Cardiac septum (tissue), 1 donor: ENCODE measurements at places on chromosomes 11 and 22. TPM values are rescaled to one million over a fixed set of nuclear protein-coding genes. Genes with fewer than 3 reads are reported as not detected.

GRCh38 chr11:116172156-116172555 is 600.6 kb downstream of the BUD13 start:
- peak; percentile 46 for DNase-seq

DNA sequence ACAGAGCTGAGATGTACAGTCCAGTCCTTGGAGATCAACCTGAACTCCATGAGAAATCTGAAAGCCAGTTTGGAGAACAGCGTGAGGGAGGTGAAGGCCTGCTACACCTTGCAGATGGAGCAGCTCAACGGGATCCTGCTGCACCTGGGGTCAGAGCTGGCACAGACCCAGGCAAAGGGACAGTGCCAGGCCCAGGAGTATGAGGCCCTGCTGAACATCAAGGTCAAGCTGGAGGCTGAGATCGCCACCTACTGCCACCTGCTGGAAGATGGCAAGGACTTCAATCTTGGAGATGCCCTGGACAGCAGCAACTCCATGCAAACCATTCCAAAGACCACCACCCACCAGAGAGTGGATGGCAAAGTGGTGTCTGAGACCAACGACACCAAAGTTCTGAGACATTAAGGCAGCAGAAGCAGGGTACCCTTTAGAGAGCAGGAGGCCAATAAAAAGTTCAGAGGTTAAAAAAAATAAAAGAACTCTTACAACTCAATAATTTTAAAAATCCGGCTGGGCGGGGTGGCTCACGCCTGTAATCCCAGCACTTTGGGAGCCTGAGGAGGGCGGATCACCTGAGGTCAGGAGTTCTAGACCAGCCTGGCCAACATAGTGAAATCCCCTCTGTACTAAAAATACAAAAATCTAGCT is 69.9 kb upstream of the RTL6 start:
- DNase-seq = peak; percentile 68

GRCh38 chr11:111414267-111414931 is 35.3 kb upstream of the POU2AF1 start:
- DNase-seq = no peak

DNA sequence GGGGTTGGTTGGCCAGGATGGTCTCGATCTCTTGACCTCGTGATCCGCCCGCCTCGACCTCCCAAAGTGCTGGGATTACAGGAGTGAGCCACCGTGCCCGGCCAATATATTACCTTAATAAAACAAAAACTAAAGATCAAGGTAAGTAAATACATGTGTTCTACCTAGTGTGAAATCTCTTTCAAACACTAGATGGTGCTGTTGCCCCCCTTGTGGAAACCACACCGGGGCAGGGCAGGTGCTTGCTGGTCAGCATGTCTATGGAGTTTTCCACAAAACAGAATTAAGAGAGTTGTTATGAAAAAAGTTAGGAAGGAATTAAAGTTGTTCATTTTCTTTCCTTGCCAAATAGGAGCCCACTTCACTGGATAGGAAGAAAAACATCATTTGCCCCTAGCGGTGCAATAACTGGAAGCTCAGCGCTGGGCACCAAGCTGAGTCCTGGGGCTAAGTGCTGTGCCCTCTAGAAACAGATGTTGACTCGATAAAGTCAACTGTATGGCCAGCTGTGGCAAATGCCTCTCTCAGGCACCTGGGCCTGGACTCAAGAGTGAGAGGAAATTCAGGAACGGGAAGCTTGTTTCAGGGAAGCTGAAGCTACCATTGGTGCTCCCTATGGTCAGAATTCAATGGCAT is 6.3 kb upstream of the KCNJ5 start:
- peak; percentile 76 for DNase-seq

- DNase-seq = no peak
These were observed 137.2 kb downstream of the BRD1 start for GRCh38 chr22:49690454-49690853.

OR5P2 gene
- total RNA-seq = not detected

HEPACAM gene
- 0.11 TPM for total RNA-seq

DNA sequence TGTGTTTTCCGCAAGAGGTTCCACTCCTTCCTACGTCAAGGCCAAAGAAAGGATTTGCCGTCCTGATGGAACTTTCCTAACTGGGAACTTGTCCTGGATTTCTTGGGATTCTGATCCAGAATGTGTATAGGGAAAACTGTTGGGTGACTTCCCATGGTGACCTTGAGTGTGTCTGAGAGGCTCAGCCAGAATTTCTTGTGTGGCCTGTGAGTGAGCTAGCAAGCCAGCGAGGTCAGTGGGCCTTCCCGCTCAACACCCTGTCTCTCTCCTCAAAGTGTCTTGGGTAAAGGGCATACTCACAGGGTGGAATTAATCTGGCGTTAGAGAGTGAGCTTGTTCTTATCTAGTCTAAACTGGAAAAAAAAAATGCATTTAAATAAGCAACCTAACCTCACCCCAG is 20.4 kb downstream of the ZNRF3 start:
- no peak for DNase-seq

- DNase-seq = no peak
These were observed 4.4 kb downstream of the CAVIN3 start for GRCh38 chr11:6315811-6316425.

DNA sequence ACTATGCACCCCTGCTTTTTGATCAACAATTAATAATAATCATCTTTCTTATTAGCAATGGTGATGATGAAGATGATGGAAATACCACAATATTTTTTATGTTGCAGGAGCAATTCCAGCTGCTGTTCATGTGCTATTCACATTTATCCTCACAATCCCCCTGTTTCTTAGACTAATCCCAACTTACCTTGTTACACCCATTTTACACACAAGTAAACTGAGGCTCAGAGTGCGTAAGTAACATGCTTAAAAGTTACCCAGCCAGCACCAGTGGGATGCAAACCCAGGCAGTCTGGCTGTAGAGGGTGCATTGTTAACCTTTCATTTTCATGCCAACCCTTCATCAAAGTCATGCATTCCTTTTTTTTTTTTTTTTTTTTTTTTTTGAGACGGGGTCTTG is 1.6 kb upstream of the CRYBA4 start:
- no peak for DNase-seq

DNA sequence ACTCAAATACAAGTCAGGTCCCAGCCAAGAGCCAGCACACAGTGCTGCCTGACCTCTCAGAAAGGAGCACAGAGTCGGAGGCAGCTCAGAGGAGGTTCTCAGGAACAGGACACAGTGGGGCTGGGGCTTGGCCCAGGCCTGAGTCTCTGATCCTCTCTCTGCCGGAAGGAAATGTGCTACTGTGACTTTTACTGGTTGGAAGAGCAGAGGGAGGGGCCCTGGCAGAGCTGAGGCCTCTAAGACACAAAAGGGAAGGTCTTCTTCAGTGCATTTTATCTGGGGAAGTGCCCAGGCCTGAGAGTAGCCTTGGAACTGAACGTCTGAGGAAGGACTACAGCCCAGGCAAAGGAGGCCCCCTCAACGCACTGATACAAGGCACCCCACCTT is 16.2 kb upstream of the CASTOR1 start:
- DNase-seq = peak; percentile 84

DNA sequence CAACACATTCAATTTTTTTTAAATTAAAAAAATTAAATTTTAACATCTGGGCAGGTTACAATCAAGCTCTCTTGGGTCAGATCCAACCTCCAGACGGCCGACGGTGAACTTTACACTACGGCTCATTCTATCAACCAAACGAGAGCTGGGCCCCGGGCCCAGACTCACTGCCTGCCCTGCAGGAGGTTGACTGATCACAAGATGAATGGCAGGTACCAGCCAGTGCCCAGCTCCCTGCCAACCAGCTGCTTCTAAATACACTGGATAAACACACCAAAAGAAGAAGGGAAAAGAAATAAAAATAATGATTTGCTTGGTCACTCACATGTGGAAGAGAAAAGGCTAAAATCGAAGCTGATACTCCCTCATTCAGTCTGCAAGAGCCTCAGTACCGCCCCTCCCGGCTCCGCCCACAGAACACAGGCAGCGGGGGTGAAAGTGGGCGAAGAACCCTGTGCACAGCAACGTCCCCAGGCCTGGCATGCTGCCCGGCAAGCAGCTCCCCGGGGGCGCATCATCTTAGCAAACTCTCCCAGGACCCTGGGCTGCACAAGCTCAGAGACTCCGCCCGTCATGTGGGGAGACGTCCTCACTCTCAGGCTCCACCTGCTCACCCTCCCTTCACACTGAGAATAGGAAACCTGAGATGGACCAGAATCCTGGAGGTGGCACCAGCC is 303.4 kb downstream of the SHANK2 start:
- no peak for DNase-seq

SLC17A6 gene
- total RNA-seq = not detected

GRCh38 chr11:121696177-121696871 is 243.6 kb upstream of the SORL1-AS1 start:
- no peak for DNase-seq

GRCh38 chr22:45648301-45649117 is 23.1 kb upstream of the ATXN10 start:
- DNase-seq = no peak

DNA sequence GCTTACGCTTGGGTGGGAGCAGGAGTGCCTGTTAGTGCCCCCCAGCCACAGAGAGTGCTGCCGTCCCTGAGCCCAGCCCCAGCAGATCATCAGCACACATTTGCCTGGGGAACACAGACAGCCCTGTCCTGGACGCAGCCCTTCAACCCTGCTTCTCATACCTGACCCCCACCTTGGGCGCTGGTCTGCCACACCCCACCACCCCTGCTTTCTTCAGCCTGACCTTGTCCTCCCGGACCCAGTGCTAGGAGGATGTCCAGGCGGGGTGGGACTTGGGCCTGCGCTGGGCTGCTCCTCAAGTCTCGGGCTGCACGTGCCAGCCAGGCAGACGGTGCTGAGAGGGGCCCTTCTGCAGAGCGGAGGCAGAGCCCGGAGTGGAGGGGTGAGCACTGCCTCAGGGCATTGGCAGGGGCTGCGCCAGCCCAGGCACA is 119.2 kb downstream of the KCNQ1OT1 start:
- DNase-seq = peak; percentile 66

DNA sequence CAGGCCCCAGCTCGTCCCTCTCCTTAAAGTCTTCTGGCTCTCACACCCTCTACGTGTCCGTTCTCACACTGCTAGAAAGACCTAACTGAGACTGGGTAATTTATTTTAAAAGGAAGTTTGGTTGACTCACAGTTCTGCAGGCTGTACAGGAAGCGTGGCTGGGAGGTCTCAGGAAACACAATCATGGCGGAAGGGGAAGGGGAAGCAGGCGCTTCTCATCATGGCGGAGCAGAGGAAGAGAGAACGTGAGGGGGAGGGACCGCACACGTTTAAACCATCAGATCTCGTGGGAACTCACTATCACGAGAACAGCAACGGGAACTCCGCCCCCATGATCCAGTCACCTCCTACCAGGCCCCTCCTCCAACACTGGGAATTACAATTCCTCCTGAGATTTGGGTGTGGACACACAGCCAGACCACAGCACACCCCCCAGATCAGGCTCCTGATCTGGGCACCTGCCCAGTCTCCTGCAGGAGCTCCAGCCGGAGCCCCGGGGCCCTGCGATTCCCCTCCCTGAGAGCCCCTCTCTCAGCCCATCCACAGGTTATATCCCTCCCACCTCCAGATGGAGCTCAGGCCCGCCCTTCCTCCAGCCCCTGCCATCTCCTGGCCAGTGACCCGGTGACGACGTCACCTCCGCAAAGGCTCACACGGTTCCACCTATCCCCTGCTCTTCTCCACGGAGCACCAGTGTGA is 170.2 kb downstream of the BRD1 start:
- DNase-seq = peak; percentile 89

- no peak for DNase-seq
These were observed 14.9 kb downstream of the CLMP start for GRCh38 chr11:123180166-123180565.

DNA sequence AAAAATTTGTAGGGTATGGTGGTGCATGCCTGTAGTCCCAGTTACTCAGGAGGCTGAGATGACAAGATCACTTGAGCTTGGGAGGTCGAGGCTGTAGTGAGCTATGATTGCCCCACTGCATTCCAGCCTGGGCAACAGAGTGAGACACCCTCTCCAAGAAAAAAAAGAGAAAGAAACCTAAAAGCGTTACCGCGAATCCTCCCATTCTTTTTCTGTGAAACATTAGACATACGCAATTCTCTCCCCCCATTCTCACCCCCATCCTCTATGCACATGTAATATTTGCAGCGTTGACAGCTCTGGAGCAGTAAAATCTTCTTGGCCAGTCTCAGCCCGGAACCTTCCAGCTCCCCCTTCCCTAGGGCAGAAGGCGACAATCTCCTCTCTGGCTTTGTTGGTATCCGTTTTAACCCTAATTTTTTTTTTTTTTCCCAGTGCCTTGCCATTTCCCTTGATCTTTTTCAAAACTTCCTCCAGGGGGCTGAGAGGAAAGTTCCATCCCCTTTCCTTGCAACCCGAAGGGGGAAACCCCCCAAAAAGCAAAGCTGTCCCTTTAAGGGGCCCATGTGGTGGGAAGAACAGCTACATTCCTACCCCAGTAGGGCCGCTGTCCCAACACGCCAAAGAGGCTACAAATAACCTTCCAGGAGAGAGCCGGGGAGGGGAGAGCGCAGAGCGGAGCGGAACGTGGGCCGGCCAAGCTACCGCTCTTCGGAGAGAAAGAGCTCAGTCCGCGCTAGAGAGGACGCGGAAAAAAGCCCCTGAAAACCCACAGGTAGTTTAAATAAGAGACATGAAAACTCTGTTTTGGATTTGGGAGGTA is 1.9 kb downstream of the LRP4 start:
- DNase-seq = no peak

SCO2 gene
- total RNA-seq = 2.4 TPM

OR10D3 gene
- not detected for total RNA-seq

- DNase-seq = peak; percentile 78
These were observed 146.5 kb upstream of the RAG2 start for GRCh38 chr11:36744375-36745168.

DNA sequence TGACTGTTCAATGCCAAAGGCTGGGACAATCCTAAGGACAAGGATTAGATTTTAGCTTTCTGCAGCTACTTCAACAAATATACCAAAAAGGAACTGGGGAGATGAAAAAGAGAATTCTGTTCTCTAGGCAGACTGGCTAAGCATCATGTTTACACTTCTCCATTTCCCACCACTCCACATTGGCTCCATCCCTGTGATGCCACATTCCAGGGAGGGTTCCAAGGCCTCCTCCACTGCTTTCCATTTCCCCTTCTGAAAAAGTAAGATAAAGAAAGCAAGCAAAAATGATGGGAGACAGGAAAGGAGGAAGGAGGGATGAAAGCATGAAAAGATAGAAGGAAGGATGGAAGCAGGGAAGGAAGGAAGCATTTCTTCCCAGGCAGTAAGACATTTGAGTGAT is 315.8 kb downstream of the BLID start:
- DNase-seq = no peak

EMID1 gene
- total RNA-seq = 1.3 TPM

DNA sequence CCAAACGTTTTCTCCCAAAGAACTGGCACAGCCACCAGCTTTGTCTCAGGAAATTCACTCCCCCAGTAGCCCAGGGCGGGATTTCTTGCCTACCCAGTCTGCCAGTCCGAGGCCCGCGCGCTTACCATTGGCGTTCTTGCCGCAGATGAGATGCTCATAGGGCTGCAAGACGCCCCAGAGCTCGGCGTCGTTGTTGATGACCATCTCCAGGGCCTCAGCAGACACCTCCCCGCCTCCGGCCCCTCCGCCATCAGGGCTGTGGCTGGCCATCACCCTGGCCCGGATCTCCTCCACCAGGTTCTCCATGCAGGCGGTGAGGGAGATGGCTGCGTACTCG is 1.3 kb downstream of the ABTB2 start:
- peak; percentile 77 for DNase-seq
